ENCODE measurements at places on chromosomes 4 and X. TPM values are rescaled to one million over a fixed set of nuclear protein-coding genes. Genes with fewer than 3 reads are reported as not detected.

DNA sequence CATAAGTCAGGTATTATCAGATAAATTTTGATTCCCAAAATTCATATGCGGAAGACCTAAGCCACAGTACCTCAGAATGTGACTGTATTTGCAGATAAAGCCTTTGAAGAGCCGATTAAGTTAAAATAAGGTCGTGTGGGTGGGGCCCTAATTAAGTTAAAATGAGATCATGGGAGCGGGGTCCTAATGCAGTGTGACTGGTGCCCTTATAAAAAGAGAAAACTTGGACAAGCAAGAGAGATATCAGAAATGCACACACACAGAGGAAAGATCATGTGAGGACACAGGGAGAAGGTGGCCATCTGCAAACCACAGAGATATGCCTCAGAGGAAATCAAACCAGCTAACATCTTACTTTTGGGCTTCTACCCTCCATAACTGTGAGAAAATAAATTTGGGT lies 236.1 kb downstream of the FBXO8 start:
- H3K27me3 ChIP-seq: no peaks in the 10 kb centered on the region
- H3K27ac ChIP-seq: no peak overlapping the region

- DNase-seq: no peak
- H3K4me1 ChIP-seq: no peaks in the 10 kb centered on the region
- H3K27ac ChIP-seq: no peak overlapping the region
- no peaks in the 10 kb centered on the region for H3K27me3 ChIP-seq
Observed at GRCh38 chr4:152894673-152895072, 41.5 kb upstream of the FHDC1 start.

- H3K4me1 ChIP-seq: peaks cover 22% of the 10 kb centered on the region
- H3K27ac ChIP-seq: no peak overlapping the region
- no peaks in the 10 kb centered on the region for H3K27me3 ChIP-seq
- no peak for DNase-seq
- H3K36me3 ChIP-seq: no peaks in the 10 kb centered on the region
- H3K4me3 ChIP-seq: no peak overlapping the region
Observed at GRCh38 chr4:147102596-147102995, 156.9 kb upstream of the TTC29 start.

Gene ADGRA3
- 26.9 TPM for total RNA-seq
